ENCODE measurements at places on chromosomes 16 and 17.

- no peak for DNase-seq
Measured at GRCh38 chr17:80125656-80126448, 21.1 kb downstream of the EIF4A3 start.

DNA sequence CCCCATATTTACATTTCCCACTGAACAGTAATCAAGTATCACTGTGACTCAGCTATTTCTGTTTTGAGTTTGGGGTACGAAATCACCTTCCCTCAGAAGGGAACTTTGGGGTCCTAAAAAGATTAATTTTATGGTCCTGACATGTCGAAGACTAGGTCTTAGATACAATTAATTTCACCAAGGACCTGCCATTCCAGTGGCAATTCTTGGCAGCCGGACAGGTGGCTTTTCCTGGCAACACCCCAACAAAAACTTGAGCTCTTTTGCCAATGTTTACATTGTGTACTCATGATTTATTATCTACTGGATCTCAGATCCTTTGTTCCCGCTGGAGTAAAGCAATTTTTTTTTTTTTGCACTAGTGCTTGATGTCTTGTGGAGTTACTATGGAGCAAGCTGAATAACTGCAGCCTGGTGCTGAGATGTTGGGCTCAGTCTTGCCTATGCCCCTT is 14.4 kb downstream of the SLFN5 start:
- DNase-seq, result no peak

- no peak for DNase-seq
Measured at GRCh38 chr17:37607637-37608331, 1.4 kb downstream of the SYNRG start.

DNA sequence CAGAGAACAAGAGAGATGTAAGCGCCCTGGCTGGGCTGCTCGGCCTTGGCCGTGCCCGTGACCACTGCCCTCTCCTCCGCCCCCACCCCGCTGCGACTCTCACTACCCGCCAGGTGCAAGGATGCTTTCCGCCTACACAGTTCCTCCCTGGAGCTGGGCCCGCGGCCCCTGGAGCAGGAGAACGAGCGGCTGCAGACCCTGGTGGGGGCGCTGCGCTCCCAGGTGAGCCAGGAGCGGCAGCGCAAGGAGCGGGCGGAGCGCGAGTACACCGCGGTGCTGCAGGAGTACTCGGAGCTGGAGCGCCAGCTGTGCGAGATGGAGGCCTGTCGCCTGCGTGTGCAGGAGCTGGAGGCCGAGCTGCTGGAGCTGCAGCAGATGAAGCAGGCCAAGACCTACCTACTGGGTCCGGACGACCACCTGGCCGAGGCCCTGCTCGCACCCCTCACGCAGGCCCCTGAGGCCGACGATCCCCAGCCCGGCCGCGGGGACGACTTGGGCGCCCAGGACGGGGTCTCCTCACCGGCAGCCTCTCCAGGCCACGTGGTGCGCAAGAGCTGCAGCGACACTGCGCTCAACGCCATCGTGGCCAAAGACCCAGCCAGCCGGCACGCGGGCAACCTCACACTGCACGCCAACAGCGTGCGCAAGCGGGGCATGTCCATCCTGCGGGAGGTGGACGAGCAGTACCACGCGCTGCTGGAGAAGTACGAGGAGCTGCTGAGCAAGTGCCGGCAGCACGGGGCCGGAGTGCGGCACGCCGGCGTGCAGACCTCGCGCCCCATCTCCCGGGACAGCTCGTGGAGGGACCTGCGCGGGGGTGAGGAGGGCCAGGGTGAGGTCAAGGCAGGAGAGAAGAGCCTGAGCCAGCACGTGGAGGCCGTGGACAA is 9.2 kb upstream of the MRPL58 start:
- DNase-seq, result no peak

Data from stimulated activated CD8-positive, alpha-beta memory T cell treated with anti-CD3 and anti-CD28 coated beads, Interleukin-15, amount 100 ng/mL, for 24 hours (primary cell).